ENCODE measurements at places on chromosomes 3 and 15. TPM values are rescaled to one million over a fixed set of nuclear protein-coding genes. Genes with fewer than 3 reads are reported as not detected.

DNA sequence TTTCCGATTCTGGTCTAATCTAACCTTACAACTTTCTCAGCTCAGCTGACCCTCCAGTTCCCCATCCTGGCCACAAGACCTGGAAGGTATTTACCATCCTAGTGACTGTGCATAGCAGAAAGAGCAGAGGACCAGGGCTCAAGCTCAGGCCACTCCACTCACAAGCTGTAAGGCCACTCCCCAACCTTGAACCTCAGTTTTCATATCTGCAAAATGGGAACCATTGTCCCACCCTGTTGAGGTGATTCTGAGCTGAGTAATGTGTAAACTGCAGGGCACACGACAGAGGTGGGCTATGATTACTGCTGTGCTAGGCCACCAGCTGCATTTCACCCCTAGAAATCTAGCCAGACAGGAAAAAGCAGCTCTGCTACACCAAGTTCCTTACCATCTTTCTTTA, 21.7 kb downstream of the TMEM40 start:
- no peak overlapping the region for H3K4me3 ChIP-seq
- no peak overlapping the region for H3K27ac ChIP-seq
- DNase-seq = no peak
- H3K36me3 ChIP-seq = no peaks in the 10 kb centered on the region
- H3K27me3 ChIP-seq = no peaks in the 10 kb centered on the region

DNA sequence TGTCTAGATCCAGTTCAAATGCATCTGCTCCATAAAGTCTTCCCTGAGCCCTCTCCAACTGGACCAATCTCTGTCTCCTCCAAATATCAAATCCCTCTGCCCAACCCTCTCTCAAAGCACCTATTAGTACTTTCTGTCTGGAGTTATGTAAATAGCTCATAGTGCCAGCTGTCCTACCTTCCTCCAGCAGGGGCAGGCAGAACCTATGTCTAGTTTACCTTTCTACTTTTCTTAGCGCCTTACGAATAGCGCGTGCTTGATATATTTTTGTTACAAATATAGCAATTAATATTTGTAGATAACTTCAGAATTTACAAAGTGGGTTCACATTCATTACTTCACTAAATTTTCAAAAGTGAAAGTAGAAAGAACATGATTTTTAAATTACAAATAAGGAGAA, 14.0 kb upstream of the CCDC80 start:
- H3K4me3 ChIP-seq = no peak overlapping the region
- H3K27ac ChIP-seq = no peak overlapping the region
- H3K4me1 ChIP-seq = no peaks in the 10 kb centered on the region
- no peaks in the 10 kb centered on the region for H3K27me3 ChIP-seq
- no peak for DNase-seq

GRCh38 chr3:5531741-5532290, 344.3 kb downstream of the EDEM1 start:
- no peak overlapping the region for H3K27ac ChIP-seq
- H3K27me3 ChIP-seq = no peaks in the 10 kb centered on the region
- DNase-seq = no peak
- H3K4me3 ChIP-seq = no peak overlapping the region
- no peaks in the 10 kb centered on the region for H3K36me3 ChIP-seq

DNA sequence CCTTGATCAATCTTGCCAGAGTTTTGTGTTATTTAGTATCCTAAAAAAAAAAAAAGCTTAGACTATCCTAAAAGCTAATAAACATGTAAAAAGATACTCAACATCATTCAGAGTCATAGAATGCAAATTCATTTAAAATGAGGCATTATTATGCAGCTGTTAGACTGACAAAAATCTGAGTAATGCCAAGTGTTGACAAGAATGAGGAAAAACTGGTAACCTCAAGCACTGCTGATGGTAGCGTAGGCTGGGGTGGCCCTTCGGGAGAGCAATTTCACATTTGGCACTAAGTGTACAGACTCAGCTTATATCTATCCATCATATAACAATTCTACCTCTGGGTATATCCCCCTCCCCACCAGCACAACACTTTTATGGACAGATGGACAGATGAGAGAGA, 280.4 kb downstream of the RAP2B start:
- H3K36me3 ChIP-seq = no peaks in the 10 kb centered on the region
- H3K27me3 ChIP-seq = no peaks in the 10 kb centered on the region
- no peak for DNase-seq
- no peaks in the 10 kb centered on the region for H3K4me1 ChIP-seq

DNA sequence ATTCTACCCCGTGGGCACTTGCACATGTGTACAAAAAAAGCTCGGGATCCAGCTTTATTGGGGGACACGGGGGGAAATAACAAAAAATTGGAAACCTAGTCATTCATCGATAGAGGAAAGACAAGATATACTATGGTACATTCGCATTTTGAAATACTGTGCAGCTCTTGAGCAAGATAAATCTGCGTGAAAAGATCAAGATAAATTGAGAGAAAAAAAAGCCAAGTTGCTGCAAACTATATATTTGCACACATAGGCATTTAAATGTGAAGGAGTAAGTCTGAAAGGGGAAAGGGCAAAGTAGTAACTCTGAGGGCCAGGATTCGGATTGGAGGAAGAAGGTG, 620 bp upstream of the UBR1 start:
- H3K4me1 ChIP-seq = no peaks in the 10 kb centered on the region
- H3K4me3 ChIP-seq = peak overlapping the region; percentile 67
- peak overlapping the region; percentile 78 for H3K27ac ChIP-seq
- no peaks in the 10 kb centered on the region for H3K36me3 ChIP-seq

GRCh38 chr15:61421938-61422337, 192.8 kb upstream of the RORA start:
- H3K27me3 ChIP-seq = peaks cover 3% of the 10 kb centered on the region
- H3K4me1 ChIP-seq = no peaks in the 10 kb centered on the region
- DNase-seq = no peak
- no peak overlapping the region for H3K4me3 ChIP-seq
- H3K27ac ChIP-seq = no peak overlapping the region
- H3K36me3 ChIP-seq = no peaks in the 10 kb centered on the region

DNA sequence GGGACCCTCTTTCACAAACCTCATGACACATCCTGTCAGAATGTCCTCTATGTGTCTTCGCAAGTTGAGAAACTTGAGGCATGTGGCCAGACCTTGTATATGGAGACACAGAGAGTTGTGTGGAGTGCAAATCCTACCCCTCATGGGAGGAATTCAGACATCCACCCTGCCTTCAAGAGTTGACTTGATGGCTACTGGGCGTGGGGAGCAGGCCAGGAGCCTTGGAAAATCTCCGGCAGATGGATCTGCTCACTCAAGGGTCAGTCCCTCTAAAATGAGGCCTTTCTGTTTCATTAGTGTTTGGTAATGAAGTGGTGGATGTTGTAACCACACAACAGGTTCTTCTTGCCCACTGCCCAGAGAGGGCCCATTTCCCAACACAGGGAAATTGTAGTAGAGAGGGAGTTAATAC, 79.0 kb downstream of the ASB7 start:
- H3K36me3 ChIP-seq = no peaks in the 10 kb centered on the region
- peak; percentile 30 for DNase-seq
- no peaks in the 10 kb centered on the region for H3K27me3 ChIP-seq
- no peak overlapping the region for H3K27ac ChIP-seq
- H3K4me1 ChIP-seq = no peaks in the 10 kb centered on the region
- no peak overlapping the region for H3K4me3 ChIP-seq

- H3K4me3 ChIP-seq = no peak overlapping the region
- no peaks in the 10 kb centered on the region for H3K36me3 ChIP-seq
- no peak overlapping the region for H3K27ac ChIP-seq
Measured at GRCh38 chr3:89847955-89848354, 740.5 kb downstream of the EPHA3 start.

DNA sequence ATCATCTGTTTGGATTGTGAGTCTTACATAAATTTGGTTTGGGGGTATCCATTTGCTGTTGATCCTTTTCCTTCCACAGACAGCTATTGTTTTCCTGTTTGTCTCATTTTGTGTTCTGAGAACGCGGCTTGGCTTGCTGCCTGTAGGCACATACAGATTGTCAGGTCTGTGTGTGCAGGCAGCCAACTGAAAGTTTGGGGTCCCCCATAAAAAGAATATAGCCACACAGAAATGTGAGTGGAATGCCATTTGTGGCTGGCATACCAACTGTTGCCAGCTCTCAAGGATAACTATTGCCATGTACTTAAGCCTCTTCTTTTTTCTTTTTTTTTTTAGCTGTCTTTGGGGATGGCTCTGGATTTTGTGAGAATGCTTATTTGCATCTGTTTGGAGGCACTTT, 1308.0 kb downstream of the ROBO1 start:
- H3K36me3 ChIP-seq = no peaks in the 10 kb centered on the region
- H3K27me3 ChIP-seq = no peaks in the 10 kb centered on the region
- no peaks in the 10 kb centered on the region for H3K4me1 ChIP-seq
- H3K27ac ChIP-seq = no peak overlapping the region
- DNase-seq = no peak
- no peak overlapping the region for H3K4me3 ChIP-seq

DNA sequence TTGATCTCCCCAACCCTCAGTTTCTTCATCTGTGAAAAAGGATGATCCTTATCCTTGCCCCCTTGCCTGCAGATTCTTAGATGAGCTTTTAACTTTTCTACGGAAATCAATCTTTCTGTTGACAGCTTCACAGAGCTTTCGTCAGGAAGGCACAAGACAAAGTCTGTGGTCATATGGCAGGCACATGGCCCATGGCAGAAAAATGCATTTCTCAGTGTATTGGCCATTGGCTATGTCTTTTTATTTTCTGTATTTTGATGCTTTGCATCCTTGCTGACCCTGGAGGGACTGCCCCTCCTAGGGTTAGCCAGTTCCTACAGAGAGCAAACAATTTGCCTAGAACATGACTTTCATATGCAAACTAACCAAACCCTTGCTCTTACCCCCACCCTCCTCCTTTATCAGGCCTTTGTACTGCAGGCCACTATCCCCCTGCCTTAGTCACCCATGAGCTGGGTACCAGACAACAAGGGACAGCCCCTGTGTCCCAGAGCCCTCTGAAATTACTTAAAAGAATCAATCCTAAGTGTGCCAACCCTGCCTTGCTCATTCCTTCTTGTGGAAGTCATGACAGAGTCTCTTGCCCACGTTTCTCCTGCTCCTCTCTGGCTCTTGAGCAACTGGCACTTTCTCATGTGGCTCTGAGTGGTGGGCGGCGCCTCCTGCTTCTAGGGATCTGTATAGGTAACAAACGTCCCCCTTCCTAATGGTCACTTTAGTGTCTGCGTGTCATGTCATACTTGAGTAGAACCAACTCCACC, 24.1 kb upstream of the NOX5 start:
- no peak overlapping the region for H3K4me3 ChIP-seq
- no peak overlapping the region for H3K27ac ChIP-seq
- no peaks in the 10 kb centered on the region for H3K36me3 ChIP-seq
- no peaks in the 10 kb centered on the region for H3K4me1 ChIP-seq
- no peak for DNase-seq
- no peaks in the 10 kb centered on the region for H3K27me3 ChIP-seq

DNA sequence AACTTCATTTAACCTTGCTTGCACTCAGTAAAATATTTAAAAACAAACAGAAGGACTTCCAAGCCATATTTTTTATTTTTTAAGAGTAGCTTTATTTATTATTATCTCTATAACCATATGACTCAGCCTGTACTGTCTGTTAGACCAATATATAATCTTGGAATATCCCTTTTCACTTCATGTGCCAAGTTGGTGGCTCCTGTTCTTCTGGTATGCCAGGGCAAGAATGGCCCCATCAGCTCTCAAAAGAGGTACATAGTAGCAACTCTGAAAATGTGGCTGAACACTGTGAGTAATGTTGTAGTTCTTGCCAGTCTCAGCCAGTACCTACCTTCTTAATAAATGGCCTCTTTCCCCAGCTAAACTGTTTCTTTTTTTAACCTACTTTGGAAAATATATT, 257.0 kb upstream of the UBE2E1 start:
- DNase-seq = no peak
- no peaks in the 10 kb centered on the region for H3K27me3 ChIP-seq
- H3K36me3 ChIP-seq = no peaks in the 10 kb centered on the region
- no peak overlapping the region for H3K4me3 ChIP-seq
- peaks cover 3% of the 10 kb centered on the region for H3K4me1 ChIP-seq
- no peak overlapping the region for H3K27ac ChIP-seq

- no peaks in the 10 kb centered on the region for H3K27me3 ChIP-seq
- no peak for DNase-seq
- H3K4me3 ChIP-seq = no peak overlapping the region
- no peak overlapping the region for H3K27ac ChIP-seq
Measured at GRCh38 chr3:106247902-106248684, 379.3 kb upstream of the CBLB start.

GRCh38 chr3:177906126-177906511, 630.1 kb upstream of the KCNMB2 start:
- H3K36me3 ChIP-seq = no peaks in the 10 kb centered on the region
- no peak overlapping the region for H3K4me3 ChIP-seq
- H3K27me3 ChIP-seq = no peaks in the 10 kb centered on the region
- DNase-seq = no peak
- peaks cover 16% of the 10 kb centered on the region for H3K4me1 ChIP-seq
- peak overlapping the region; percentile 90 for H3K27ac ChIP-seq

- no peaks in the 10 kb centered on the region for H3K36me3 ChIP-seq
- no peaks in the 10 kb centered on the region for H3K4me1 ChIP-seq
- no peak overlapping the region for H3K27ac ChIP-seq
- no peaks in the 10 kb centered on the region for H3K27me3 ChIP-seq
- H3K4me3 ChIP-seq = no peak overlapping the region
Measured at GRCh38 chr3:46070595-46071093, 43.4 kb upstream of the XCR1 start.

DNA sequence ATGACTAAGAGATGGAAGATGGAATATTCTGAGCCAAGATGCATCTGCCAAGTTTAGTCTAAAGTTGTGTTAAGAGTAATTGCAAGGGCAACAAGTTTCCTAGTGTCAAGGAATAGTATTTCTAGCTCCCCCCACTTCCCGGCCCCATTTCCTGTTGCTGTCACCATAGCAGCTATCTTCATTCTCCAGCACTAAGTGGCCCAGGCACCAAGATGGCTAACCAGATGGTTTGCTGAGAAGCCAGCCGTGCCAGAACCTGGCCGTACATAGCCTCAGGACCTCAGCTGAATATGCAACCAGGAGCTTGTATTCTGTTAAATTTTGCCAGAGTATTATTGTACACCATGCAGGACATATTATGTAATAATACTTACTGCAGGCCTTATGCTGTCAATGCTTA, 108.8 kb upstream of the UMPS start:
- H3K27me3 ChIP-seq = no peaks in the 10 kb centered on the region
- peaks cover 2% of the 10 kb centered on the region for H3K4me1 ChIP-seq
- H3K36me3 ChIP-seq = peaks cover 2% of the 10 kb centered on the region
- no peak overlapping the region for H3K27ac ChIP-seq
- no peak for DNase-seq

DNA sequence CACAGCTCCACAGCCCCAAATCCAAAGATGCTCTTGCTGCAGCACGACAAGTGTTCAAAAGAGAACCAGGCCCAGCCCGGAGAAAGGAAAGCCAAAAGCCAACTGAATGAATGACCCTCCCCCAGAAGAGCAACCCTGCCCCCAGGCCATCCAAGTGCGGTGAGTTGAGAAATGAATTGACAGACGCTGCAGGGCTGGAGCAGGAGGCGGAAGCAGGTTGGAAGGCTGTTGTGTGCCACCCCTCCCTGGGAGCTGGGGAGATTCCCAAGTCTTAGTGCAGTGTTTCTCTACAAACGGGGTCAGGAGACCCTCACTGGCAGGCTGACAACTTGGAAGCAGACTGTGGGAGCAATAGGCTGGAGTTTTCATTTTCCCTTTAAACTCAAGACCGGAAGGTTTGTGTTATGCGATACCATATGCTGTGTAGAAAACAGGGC, 3.5 kb upstream of the SPTBN5 start:
- no peak overlapping the region for H3K4me3 ChIP-seq
- H3K36me3 ChIP-seq = no peaks in the 10 kb centered on the region
- DNase-seq = no peak
- H3K27me3 ChIP-seq = no peaks in the 10 kb centered on the region
- H3K4me1 ChIP-seq = no peaks in the 10 kb centered on the region

CX3CR1 gene
- total RNA-seq = 6.5 TPM

CHAC1 gene
- total RNA-seq = 5.3 TPM

GOLGA6B gene
- total RNA-seq = not detected

CADM2 gene
- 1.8 TPM for total RNA-seq

FSTL1 gene
- total RNA-seq = 716 TPM

All from aorta (tissue), 5 donors.